ENCODE measurements at places on chromosomes 16 and 17.

- no peak for DNase-seq
Measured at GRCh38 chr17:15480204-15480603, 12.8 kb upstream of the CDRT4 start.

GRCh38 chr16:12386192-12386591 is 409.7 kb downstream of the SNX29 start:
- DNase-seq: no peak

- DNase-seq: no peak
Measured at GRCh38 chr17:65553009-65553645, 8.3 kb downstream of the AXIN2 start.

DNA sequence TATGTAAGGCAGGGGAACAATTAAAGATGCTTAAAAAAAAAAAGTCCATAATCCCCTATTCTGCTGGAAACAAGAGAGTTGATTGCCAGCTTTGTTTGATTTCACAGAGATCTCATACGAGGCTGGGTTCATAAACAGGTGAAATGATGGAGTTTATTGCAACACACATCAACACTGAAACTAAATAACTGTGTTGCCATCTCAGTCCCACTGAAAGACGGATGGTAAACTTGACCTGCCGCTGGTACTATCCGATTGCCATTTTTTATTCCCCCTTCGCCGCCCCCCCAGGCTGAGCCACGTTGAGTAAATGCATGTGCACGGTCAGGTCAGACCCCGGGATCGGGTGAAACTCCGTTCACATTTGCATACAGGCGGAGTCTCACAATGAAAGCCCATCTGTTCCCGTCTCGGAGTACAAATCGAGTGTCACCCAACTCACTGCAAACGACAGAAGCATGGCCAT is 119.2 kb downstream of the SKAP1 start:
- DNase-seq: no peak

DNA sequence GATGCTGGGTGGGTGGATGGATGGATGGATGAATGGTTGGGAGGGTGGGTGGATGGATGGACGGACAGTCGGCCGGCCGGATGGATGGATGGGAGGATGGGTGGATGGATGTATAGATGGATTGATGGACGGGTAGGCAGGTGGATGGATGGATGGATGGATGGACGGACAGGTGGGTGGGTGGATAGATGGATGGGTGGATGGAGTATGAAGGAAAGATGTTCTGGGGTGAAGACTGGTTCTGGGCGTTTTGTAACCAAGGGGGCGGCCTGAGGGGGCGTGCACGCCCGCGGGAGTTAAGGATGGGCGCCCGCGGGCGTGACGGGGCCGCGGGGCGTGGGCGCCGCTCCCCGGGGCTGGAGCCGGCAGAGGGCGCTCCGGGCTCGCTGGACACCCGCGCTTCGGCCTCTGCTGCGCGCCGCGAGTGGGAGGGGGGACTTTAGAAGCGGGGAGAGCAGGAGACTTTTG is at the start of gene NECAB2:
Gene NECAB2, plus strand, starts transcription at position 407 of the 468 bp plus-strand sequence. CDS start 405 bp downstream, outside the sequence.
- DNase-seq: no peak

DNA sequence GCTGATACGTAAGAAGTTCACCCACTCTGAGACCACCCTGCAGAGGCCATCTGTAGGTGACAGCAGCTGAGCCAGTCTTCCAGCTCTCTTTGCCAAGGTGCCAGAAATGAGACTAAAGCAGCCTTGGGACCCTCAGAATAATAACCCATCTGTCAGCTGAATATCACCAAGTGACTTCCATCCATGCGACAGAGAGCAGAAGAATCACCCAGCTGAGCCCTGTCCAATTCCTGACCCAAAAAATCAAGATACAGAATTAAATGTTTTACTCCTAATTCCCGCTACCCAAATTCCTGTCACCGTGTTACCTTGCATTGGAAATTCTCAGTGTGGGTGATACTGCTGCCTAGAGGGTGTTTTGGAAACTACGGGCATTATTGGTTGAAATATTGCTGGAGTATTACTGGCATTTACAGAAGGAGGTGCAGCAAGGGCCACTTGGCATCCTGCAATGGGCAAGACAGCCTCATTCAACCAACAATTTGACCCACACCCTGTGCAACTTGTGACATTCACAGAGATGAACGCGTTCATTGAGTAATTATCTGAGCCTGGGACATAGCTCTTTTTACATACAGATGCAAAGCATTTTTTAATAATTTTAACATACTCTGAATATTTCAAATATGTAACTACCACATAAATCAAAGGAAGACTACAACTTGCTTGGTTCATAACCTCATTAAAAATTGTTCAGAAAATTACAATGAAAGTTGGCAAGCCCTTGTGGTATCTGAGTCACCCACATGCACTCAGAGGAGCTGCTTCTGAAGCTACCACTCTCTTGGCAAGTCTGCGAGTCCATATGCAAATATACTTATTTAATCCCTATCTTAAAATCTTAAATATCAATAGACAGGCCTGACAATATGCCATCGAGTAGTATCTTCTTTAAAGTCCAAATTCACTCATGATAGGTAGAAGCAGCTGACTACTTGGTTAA is 126.6 kb downstream of the C16orf95 start:
- DNase-seq: no peak

GRCh38 chr17:63425483-63425882 is 20.6 kb downstream of the CYB561 start:
- peak; percentile 43 for DNase-seq

GRCh38 chr17:41065829-41066624 is at the start of gene KRTAP2-4:
TSS of gene KRTAP2-4 (minus strand) at chr17:41065879. CDS start at chr17:41065845, 34 bp downstream.
- no peak for DNase-seq

GRCh38 chr17:3729881-3730280 is 6.2 kb downstream of the HASPIN start:
- no peak for DNase-seq

DNA sequence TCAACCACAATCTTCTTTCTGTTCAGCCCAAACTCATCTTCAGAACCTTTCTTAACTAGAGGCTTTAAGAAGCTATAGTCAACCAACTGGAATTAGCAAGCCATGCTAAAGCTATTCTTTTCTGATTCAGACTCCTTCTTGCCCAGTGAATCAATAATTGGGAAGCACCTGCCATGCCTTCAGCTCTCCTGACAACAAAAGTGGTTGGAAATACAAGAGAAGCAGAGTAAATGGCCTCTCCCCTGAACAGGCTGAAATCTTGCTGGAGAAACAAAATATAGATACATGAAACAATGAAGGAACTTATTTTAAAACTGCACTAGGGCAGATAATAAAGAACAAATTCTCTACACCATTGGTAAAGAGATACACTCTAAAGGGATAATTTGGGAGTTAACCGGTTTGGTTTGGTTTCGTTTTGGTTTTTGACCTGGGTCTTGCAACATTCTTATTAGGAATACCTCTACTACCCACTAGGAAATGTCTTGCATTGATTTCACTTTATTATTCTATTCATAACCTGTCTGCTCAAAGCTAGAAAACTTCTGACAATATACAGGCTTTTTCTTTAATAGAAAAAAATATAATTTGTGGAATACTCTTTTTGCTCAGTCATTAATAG is 173.6 kb upstream of the DYNLRB2 start:
- no peak for DNase-seq

DNA sequence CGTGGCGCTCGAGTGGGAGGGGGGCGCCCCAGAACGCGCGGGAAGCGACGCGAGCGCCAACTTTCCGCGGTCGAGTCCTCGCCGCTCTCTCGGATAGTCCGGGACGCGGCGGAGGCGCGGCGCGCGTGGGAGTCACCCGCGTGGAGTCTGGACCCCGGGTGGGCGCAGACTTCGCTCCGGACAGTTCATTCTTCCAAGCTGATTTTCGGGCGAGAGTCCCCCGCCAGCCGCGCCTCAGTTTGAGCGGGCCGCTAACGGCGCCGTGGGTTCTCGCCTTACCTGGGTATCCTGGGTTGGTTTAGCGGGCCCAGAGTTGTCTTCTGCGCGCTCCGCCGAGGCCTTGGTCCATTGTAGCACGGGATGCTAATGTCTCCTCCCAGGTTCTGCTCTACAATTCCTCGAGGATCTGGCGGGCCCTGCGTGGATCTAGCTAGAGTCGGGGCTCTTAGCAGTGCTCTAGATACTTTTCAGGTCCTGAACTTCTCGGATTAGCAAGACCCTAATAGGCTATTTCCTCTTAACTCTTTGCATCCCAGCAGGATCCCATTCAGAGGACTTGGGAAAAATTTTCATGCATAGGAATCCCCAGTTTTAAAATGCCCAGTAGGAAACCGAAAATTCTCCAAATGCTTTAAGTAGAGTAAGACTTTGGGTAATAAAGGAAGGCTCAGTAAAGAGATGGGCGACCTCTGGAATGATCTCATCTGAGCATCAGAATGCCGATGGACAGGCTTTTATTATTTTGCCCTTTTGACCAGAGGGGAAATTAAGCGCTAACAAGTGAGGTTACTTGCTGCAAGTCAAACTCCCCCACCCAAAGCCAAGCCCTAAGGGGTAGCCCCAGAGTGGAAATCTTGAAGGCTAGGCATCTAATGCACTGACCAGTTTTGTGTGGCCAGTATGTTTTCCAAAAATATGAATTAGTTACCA is 537 bp upstream of the GJC1 start:
- DNase-seq: no peak

Measured in C1 segment of cervical spinal cord (tissue), 14 donors.